ENCODE measurements at places on chromosomes 1 and 21.

DNA sequence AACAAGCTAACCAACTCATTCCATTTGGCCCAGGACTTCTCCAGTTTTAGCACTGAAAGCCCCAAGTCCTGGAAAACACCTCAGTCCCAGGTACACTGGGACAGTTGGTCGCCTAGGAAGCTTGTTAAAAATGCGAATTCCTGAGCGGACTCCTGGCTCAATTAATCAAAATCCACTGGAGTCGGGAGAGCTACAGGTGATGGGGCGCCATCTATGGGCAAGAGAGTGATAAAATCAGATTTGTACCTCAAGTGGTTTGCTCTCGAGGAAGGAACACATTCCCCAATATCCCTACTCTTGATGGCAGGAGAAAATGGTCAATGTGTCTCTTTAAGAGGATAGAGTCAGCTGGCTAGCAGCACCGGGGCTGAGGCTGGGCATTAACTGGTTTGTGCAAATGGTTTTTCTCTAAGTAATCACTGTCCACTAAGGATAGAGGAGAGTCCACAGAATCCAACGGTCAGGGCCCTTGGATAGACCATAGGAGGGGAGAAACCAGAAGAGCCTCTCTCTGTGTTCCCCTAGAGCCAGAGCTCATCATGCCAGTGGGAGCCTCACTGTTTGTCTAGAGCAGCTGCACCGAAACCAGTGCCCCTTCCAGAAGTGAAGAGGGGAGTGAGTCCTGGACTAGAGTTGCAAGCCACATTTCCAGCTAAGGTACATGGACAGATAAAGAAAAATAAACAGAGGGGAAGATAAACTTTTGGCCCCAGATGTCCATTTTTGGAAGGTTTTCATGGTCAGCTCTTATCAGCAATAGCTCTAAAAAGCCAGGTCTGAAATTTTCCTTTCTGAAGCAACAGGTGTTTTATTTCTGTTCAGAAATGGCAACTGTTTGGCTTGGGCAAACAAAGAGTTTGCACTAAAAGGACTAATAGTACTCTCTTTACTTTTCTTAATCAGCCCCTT lies 148.5 kb downstream of the TENT5C start:
- DNase-seq: peak; percentile 52

DNA sequence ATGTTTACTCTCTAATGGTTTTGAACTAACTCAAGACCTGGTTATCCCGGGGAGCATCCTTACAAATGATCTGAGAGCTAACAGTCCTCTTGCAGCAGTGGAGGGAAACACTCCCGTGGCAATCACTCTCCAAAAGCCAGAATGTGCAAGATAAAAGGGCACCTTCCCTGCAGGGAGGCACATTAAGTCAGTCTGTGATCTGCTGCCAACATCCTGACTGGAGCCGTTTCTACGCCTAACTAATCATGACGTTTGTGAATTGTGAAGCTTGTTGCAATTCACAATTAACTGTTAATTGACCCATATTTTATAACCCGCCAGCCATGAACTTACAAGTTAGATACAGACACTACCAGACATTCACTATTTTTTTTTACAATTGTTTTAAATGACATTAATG lies 52.1 kb upstream of the LGALS8 start:
- DNase-seq: no peak

DNA sequence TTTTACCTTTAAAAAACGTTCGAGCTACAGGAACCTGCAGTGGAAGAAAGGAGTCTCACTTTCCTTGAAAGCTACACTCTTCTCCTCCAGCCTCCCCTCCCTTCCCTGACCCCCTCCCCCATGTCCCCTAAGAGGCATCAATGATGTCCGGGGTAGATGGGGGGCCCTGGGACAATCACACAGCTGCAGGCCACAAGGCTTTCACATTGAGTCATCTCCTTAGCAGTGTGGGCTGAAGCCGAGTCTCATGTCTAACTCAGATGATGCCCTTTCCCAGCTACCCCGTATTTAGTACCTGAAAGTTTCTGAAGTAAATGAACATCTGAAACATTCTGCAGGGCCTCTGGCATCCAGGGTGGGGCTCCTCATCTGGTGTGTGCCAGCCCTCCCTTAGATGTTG lies 6.3 kb upstream of the GPR25 start:
- peak; percentile 66 for DNase-seq

DNA sequence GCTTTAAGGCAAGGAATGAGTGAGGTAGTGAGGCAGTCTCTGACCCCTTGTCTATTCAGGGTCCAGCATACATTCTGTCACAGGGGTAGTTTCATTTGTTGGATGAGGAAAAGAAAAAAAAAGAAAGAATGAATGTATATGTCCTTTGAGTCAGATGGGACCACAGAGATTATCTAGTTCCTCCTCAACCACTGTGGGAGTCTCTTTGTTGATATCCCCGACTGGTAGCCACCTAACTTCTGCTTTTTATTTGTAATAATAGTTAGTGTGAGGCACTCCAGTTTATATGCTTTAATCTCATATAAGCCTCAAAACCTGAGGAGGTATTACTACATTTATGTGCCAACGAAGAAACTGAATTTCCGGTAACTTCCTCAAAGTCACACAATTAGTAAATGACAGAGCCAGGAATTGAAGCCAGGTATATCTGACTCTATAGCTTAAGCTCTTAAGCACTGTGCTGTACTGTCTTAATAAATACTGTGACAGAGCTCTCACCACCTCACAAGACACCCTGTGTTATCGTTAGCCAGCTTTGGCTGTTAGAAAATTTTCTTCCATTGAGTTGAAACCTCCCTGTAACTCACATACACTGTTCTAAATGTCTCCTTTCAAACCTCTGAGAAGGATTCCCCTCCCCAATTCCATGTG lies 82.2 kb downstream of the MDM4 start:
- no peak for DNase-seq

GRCh38 chr21:34279285-34279684 lies 84.5 kb upstream of the KCNE2 start:
- DNase-seq: no peak

DNA sequence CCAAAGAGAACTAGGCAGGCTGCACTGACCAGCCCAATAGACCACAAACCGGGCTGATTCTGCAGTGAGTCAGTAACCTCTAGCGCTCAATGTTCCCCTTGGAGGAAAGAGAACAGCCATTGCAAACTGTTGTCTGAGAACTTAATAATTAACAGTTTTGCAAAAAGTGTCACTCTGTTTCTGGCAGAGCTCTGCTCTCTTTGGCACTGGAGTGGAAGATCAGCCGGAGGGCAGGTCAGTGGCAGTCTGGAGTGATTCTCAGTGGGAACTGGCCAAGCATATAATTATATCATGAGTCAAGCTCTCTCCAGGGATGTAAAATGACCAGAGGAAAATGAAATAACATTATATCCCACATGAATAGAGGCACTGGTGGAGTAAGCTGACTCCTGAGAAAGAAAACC lies 238.3 kb downstream of the HLX start:
- no peak for DNase-seq
